ENCODE measurements at places on chromosomes 5 and 9.

- no peak for DNase-seq
Observed at GRCh38 chr9:84600739-84601138, 68.8 kb upstream of the NTRK2 start.

GRCh38 chr5:55406292-55406691 is 98.5 kb downstream of the MTREX start:
- DNase-seq = no peak

DNA sequence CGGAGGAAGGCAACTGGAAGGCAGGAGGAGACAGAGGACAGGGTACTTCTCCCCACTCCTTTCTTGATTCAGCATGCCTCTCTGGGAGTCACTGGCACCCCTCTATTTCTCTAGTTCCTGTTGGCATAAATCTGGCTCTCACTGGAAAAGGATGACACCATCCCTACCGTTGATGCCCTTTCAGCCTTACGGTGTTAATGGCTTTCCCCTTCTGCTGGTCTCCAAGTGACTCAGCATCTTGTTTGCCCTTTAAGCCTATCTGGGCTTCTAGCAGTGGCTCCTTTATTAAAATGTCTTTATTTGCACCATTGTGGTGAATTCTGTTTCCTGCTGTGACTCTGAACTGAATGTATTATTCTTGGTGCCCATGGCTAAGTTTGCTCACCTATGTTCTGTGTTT is 227.3 kb upstream of the GLRA1 start:
- DNase-seq = no peak

- DNase-seq = no peak
Observed at GRCh38 chr9:133932633-133933032, 59.5 kb downstream of the VAV2 start.

- no peak for DNase-seq
Observed at GRCh38 chr9:89376741-89377351, 58.5 kb downstream of the SECISBP2 start.

DNA sequence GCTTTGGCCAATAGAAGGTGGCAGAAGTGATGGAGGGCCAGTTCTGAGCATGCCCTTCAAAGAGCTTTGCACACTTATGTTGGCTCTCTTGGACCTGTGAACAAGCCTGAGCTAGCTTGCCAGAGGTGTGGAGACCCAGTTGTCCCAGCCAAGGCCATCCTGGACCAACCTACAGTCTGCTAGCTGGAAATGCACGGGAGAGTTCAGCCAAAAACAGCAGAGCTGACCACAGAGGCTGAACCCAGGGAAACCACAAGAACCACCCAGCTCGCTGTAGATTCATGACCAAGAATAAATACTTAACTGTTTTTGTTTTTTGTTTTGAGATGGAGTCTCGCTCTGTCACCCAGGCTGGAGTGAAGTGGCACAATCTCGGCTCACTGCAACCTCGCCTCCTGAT is 65.4 kb upstream of the HAND1 start:
- no peak for DNase-seq

DNA sequence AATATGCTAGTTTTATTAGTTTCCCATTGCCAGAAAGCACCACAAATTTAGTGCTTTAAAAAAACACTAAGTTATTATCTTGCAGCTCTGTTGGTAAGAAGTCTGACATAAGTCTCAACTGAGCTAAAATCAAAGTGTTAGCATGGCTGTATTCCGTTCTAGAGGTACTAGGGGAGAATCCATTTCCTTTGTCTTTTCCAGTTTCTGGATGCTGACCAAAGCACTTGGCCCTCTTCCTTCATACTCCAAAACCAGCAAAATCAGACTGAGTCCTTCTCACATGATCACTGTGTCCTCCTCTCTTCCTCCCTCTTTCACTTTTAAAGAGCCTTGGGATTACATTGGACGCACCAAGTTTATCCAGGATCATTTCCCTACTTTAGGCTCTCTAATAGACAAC is 9.5 kb downstream of the CDH18 start:
- no peak for DNase-seq

DNA sequence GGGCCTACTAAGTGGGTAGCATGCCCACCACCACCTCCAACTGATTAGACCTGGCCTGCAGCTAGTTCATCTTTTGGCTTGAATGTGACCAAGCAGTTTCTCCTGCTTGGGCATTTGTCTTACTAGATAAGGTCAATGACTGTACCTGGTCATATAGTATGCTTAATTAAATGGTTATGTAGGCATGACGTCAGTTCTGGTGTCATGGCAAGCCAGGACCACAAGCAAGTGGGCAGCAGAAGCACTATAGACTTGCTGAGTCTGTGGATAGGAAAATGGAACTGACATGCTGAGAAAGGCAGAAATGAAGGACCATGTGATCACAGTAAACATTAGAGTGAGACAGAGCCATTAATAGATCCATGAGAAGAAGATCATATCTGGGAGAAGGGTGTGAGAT is 55.6 kb upstream of the C6 start:
- DNase-seq = no peak

- peak; percentile 78 for DNase-seq
Observed at GRCh38 chr9:81665322-81665871, 23.9 kb downstream of the TLE1 start.

DNA sequence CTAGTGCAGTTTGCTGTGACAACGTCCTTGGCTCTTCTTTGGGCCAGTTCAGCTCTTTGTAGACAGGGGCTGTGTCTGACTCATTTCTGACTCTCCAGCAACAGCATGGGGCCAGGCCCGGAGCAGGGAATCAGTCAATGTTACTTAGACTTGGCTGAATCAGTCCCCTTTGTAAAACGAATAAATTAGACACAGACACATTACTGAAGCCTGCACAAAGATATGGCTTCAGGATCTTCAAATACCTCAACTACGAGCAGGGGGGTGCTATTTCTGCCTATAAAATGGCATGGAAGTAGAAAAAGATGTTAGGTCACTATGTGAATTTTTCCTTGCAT is 204.7 kb downstream of the TTLL11 start:
- DNase-seq = no peak

DNA sequence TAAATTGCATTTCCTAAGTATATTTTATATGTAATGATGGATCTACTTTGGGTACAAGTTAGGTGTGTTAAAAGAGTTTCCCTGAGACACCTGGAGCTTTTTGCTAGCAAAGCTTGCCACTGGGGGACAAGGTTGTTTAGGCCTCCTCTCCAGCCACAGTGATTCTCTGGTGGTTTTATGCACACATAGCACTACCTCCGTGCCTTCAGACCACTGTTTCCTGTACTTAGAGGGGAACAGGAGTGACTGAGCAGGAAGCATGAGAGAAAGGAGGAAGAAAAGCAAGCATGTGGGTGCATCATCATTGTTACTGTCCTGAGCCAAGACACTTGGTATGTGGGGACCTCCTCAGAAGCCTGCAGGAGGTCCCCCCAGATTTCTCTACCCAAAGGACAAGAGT is 272.1 kb downstream of the RASEF start:
- no peak for DNase-seq

DNA sequence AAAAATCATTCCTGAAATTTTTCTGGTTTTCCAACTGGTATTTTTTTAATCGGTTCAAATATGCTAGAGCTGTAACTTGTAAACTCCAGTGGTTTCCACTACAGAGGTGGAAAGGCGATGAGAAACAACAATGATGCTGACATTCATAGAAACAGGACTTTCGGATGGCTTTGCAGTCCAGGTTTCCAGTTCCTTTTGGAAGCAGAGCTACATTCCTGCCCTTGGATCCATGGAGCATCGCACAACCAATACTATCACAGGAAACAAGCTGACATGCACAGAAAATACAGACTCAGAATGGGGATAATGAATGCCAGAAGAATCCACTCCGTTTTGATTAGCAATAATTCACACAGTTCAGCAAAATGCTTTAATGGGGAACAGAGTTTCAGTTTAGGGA is 140.0 kb downstream of the EPB41L4A start:
- DNase-seq = no peak

- DNase-seq = no peak
Observed at GRCh38 chr9:13467157-13467556, 187.7 kb upstream of the MPDZ start.

DNA sequence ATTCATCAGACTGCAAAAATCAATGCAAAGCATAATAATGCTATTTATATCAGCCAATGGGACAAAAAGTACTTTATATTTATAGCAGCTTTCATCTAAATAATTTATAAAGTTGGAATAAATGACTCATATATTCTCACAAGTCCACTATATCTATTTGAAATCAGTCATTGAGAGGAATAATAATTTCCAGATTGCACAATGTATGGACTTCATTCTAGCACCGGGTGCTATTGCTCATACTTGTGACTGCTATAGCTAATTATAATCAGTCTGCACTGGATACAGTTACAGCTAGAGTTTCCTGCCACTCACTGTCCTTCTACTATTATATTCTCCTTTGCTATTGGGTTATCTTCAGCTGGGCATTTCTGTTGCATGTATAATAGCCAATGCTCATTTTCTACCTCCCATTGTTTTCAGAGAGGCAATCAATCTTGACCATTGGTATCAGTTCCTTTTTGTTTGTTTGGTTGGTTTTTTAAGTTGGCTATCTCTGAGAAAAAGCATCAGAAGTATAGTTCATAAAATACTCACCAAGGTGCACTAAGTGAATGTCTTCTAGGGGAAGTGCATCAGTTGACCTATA is 1.9 kb downstream of the CDH18 start:
- no peak for DNase-seq

- peak; percentile 99 for DNase-seq
Observed at GRCh38 chr9:129641750-129642585, at the start of gene ASB6. TSS of gene ASB6 (minus strand) at chr9:129642151. CDS start at chr9:129641999, 152 bp downstream.

DNA sequence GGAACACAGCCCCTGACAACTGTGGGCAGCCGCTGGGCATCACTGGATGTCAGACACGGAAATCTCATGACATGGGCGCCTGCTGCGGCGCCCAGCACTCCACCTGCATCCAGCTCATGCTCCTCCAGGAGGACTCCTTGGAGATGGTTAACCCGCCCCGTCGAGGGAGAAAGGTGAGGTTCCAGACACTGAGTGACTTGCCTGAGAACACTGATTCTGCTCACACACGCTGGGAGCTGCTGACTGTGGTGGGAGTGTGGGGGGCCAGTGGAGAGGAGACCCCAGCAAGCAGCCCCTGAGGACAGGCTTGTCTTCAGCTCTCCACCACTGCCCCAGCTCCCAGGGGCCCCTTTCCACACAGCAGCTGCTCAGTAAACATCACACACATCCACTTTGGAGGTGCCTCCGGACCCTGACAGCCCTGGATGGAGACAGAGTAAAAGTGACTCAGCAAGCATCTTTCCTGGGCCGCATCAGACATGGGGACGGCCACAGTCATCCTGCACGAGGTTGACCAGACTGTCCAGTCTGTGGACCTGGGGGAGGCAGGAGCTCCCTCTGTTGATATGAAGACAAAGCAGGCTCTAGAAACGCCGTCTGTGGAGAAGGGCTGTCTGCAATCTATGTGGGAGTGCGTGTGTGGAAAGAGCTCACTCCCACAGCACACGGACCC is 283.7 kb upstream of the IRX4 start:
- DNase-seq = no peak

- DNase-seq = peak; percentile 39
Observed at GRCh38 chr5:9834871-9835770, 205.0 kb upstream of the TAS2R1 start.

DNA sequence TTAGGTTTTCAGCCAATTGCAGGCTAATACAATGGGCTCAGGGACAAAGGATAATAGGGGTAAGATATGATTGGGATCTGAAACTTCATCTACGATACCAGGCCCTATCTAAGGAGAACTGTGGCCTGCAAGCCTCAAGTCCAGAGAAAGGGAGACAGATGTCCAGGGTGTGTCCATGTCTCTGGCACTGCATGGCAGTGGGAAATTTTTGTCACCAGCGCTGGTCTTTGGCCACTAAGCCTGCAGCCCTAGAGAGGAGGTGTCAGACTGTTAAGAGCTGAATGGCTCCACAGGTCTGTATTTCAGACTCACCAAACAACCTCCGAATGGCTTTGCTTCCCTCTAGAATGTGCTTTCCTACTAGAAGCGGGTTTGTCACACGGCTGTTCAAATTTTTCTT is 6.6 kb upstream of the CNOT6 start:
- no peak for DNase-seq

- no peak for DNase-seq
Observed at GRCh38 chr9:80175286-80176150, 603.8 kb downstream of the TLE4 start.
